Left forelimb (tissue), 1 donor: ENCODE measurements at places on chromosomes 7 and 10.
A peak's percentile ranks its signal among the peaks of the same experiment; 100 is the strongest.

DNA sequence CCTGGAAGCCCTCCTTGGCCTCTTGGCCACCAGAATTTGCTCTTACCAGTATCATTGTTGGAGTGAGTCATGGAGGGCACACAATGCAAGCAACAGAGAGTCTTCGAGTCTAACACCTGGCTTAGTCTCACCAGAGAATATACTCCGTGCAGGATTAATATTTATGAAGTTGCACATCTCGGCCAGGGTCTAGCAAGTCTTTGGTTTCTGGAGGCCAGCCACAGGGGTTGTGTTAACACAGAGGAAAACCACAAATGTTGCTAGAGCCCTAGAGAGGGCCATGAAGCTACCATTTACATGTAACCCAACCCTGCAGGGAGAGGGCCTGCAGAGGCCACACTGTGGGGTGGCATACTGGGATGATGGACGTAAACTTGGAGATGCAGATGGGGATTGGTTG is 71.8 kb downstream of the MTPN start:
- DNase-seq = no peak

DNA sequence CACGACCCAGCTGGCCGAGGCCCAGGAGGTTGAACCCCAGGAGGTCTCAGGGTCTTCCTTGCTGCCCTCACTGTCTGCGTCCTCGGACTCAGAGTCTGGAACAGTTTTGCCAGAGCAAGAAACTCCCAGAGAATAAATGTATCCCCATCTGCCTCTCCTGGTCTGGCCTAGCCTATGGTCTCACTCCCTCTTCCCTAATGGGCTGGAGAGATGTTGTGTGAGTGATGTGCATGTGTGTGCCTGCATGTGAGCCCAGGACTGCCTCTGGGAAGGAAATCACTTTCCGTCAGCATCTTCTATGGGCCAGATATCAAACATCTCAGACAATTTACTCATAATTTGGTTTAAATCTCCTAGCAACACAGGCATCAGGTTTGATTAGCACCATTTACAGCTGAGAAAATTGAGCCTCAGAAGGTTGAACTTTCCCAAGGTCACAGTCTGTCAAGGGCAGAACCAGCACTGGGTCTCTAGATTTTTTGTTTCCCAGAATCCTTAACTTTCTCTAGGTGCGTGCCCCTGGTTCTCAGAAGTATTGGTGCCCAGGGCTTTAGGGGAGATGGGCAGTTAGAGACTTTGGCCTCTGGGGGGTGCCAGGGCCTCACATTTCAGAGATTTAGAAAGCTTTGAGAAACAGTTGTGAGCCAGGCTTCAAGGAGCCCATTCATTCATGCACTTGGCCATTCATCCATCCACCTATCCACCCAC is 4.9 kb downstream of the TMEM270 start:
- no peak for DNase-seq

DNA sequence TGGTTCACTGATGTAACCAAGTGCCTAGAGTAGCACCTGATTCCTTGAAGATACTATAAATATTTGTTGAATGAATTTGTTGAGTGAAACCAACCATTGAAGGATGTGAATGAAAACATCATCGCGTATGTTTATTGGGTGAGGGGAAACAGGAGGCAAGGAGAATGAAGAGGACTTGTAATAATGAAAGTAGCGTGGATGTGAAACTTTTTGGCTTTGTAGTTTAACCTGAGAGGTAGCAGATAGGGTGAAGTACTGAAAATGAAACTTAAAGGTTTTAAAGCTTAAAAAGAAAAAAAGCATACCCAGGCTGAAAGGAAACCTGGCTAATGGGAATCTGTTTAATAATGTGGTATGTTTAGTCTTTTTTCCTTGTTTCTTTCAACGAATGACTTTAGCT is 5.2 kb downstream of the CCNY start:
- no peak for DNase-seq

DNA sequence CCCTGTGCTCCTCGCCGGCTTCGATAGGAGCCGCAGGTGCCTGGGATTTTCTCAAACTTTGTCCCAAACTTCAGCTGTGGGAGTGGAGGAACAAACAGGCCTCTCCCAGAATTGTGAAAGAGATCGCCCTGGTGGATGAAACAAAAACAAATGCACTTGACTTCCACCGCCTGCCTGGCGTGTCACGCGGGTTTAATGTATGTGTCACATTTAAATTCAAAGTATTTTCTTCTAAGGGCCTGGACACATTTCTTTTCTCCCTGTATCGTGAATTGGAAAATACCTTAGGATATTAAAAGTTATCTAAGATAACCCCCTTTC is 694 bp upstream of the WASL start:
- no peak for DNase-seq

DNA sequence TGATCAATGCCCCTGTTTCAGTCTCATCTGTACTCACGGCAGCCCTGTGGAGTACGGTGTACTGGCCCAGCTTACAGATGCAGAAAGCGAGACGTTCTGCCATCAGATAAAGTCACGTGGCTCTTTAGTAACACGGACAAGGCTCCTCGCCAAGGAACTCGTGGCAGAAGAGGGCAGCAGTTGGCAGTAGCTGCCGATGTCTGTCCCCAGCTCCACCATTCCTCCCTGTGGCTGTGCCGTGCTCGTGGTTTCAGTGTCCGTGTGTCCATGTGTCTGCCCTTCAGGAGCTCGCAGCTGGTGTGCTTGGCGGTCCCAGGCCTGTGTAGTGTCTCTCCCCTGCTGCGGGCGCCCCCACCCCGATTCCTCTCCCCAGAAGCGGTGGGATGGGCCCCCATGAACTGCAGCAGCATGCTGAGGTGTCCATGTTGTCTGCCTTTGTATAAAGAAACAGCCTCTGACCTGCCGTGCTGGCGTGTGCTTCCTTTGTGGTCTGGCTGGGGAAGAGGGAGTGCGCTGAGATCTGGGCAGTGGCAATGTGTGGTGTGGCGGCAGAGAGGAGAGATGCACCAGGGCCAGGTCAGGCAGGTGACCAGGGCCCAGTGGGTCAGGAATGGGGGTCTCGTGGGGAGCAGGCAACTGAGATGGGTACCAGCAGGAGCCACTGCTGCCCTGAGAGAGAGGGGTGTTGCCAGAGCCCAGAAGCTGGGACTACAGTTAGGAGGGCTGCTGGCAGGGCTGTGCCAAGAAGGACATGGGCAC is 9.8 kb downstream of the RHBDD2 start:
- no peak for DNase-seq

DNA sequence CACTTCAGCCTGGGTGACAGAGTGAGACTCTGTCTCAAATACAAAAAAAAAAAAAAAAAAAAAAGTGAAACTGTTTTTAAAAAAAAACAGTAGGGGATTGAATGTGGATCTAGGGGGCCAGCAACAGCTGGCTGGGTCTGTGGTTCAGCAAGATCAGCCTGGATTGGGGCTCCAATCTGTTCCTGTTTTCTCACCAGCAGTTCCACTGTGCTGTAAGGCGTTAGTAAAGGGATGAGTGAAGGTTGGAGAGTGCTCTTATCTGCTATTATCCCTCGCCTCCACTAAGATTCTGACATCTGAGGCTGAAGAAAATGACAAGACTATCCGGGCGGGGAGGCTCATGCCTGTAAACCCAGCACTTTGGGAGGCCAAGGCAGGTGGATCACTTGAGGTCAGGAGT is 41.6 kb upstream of the GTF2IRD1 start:
- DNase-seq = no peak

DNA sequence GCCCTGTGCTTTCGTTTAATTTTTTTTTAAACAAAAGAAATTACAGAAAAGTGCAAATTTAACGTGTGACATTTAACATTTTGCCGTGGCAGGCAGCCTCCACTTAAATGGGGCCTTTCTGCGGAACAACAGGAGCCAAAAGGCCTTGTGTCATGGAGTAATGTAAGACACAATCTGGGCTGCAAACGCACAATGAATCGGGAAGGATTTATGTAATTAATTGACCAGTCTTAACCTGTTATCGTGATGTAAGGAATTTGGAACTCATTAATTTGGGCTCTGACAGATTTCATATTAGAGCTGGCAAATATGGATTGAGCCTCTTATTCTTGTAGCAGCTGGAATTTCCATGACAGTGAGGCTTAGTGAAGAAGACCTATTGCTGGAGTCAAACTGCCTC is 86.4 kb downstream of the SNX10 start:
- no peak for DNase-seq

- DNase-seq = peak; percentile 57
These were observed 2.8 kb upstream of the LOXL4 start for GRCh38 chr10:98270786-98271185.

DNA sequence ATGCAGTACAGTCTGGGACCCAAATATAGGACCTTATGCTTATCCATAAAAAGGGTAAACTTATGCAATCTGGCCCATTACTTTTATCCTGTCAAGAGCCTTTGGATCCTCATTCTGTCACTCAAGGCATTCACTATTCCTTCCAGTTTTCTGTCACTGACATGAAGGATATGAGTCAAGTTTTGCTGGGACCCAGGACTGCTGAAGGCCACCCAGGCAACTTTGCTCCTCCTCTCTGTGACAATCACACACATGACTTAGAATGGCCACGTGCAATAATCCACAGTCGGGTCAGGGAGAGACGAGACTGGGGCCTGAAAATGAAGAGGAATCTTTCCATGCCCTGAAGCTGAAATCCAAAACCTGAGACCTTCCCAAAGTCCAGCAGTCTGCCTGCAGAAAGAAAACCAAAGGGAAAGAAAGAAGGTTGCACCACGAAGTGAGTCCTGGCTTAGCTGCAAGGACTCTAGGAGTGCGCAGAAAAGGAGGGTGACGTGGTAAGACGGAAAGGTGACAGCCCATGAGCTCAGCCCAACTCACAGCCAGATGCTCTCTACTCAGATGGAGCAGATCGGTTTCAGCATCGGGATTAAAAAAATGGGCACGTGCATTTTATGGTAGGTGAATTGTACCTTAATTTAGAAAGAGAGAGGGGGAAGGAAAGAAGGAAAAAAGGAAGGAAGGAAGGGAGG is 67.2 kb downstream of the VOPP1 start:
- peak; percentile 30 for DNase-seq

DNA sequence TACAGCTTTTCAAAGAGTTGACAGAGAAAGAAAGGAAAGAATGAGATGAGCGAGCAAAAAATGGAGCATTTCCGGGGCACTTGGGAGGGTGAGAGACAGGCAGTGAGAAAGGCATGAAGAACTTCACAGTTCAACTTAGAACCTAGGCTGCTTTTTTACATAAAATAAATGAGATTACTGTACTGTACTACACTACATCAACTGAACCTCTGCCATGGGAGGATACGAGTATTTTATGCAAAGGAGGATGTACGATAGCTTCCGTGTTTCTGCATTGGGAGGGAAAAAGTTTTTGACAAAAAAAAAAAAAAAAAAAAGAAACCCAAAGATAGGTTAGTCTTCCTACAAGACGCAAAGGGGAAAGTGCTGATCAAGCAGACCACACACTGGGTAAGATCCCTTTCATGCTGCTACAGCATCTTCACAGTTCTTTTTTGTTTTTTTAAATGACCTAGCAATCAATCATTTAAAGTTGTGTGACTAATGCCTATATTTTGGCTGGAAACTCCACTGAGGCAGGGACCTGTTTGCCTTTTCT is 88.0 kb downstream of the RAPGEF5 start:
- no peak for DNase-seq

- peak; percentile 73 for DNase-seq
These were observed 6.2 kb downstream of the C10orf105 start for GRCh38 chr10:71713135-71714030.

GRCh38 chr10:66642217-66642616 is 283.6 kb upstream of the LRRTM3 start:
- DNase-seq = no peak

GRCh38 chr10:96622013-96622787 is 35.4 kb upstream of the TM9SF3 start:
- no peak for DNase-seq

- DNase-seq = no peak
These were observed 130.3 kb upstream of the ZNF746 start for GRCh38 chr7:149627911-149628310.

- no peak for DNase-seq
These were observed 118.0 kb downstream of the COBL start for GRCh38 chr7:51198654-51199053.

DNA sequence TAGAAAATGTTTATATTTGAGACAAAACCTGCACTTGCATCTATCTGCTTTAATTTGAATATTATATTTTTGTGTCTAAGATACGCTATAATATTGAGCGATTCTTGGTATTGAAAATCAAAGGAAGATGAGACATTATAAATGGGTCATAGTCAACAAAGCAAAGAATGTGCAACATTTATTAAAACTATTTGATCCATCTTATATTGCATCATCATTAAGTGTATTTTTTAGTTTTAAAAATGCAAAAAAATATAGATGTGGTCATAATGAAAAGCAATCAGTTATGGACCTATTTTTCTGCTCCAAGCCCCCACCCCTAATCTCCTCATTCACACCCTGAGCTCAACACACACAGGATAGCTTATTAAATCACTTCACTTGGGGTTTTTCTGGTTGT is 847.3 kb downstream of the NRG3 start:
- no peak for DNase-seq
